ENCODE measurements at places on chromosomes 3 and 15.

DNA sequence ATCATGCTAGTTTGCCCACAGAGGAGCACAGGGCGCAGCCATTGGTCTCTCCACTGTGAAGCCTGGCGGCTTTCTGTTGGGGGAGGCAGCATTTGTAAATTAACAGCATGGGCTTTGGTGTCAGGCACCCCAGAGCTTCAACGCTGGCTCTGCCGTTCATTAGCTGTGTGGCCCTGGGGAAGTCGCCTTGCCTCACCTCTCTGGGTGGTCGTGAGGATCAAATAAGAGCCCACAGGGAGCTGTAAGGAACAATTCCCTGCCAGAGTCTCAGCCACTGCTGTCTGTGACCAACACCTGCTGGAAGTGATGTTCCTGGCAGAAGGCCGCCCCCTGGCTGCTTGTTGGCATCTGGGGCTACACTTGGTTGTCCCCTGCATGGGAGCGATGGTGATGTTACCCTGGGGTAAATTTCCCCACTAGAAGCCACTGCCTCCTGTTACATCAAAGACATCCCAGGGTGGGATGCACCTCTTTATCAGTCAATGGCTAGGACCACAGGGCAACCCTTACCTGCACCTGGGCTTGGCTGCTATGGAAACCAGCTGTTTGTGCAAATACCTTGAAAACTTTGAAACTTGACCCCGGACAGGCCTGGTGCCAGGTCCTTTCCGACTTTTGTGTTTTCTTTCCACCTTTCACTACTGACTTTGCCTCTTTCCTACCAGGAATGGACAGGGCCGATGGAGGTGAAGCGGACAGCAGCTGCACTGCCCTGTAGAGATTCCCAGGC lies 36.9 kb downstream of the DNASE1L3 start:
- no peak for DNase-seq

DNA sequence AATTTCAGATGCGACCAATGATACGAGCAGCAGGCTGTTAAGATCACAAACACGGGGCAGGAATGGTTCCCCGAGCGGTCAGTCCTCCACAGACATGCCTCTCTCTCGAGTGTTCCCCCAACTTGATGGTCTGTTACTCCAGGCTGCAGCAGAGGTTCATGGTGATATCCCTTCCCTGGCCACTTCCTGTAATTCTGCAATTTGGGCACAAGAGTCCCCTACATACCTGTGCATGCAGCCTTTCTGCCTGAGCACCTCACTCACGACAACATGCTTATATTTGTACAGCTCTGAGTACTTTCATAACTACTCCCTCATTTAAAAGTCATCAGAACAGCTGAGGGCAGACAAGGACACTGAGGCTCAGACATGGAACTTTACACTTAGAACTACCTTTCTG lies 408.1 kb upstream of the NR2F2 start:
- DNase-seq, result no peak

GRCh38 chr3:149414557-149415231 lies 37.2 kb upstream of the TM4SF1 start:
- DNase-seq, result peak; percentile 36

DNA sequence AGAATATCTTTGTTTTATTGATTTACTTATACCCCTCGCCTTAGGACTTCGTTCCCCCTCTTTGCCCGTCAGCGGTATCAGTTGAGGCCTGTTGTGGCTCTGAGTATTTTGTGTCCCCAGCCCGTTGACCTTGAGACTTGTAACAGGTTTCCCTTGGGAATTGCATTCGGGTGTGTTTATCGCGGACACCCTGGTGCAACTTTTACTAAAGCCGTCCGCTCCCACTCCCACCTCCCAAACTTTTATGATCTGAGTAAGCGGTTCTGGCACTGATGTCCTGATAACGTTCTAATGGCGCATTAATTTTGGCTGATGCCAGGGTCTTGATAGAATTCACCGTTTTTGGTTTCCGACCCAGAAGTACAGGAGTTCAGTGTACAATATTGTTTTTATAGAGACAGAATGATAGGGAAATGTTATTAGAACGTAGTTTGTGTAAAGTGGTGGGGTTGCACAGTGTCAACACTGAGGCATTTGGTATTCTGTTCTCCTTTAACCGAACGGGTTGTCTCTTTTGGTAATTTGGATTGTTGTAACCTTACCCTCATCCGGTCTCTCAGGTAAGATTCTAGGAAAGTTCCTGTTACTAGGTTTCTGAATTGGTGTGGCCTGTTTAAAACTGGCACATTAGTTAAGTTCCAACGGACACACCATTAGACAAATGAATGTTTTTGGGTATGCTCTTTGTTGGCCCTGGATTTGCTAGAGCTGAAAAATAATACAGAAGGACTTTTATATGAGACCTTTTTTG lies 47.8 kb downstream of the OIP5 start:
- DNase-seq, result peak; percentile 16

- DNase-seq, result peak; percentile 10
Measured at GRCh38 chr3:169390271-169390670, 273.2 kb downstream of the MECOM start.

GRCh38 chr3:56053727-56054126 lies 414.5 kb downstream of the ERC2 start:
- DNase-seq, result no peak

DNA sequence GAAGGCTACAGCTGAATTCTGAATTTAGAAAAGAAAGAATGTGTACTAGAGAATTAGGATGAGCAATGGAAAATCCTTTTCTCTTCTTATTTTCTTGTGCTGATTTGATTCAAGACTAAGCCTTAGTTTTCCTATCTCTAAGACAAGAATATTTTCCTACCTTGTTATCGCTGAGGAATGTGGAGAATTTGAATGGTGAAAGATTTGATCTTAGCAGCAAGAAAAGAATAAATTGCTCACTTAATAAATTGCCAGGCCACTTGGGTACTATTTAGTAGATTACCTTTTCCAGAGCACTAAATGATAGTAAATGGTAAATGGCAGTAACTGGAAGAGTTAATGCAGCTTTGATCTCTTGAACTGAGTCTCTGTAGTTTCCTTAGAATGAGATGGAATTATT lies 145.7 kb upstream of the MEIS2 start:
- peak; percentile 1 for DNase-seq

DNA sequence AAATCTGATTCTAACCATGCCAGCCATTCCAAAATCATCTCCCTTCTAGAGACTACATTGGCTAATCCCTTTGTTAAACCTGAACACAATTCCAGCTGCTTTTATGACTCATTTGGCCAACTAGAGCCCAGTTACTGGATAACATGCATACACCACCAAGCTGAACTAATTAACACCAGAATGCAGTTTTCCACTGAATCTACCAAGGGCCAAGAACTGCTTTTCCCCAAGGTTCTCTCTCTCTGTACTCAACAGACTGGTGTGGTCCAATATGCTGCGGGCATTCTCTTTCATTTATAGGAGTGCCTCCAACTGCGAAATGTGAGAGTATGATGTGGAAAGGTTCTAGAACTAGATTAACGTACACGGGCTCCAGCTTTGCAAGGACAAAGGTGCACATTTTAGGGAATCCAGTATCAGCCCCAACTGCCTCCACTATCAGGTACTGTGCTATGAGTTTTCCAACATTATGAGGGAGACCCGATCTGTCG lies 1.5 kb downstream of the CHSY1 start:
- peak; percentile 67 for DNase-seq

- no peak for DNase-seq
Measured at GRCh38 chr3:125148016-125148812, 64.3 kb downstream of the SLC12A8 start.

DNA sequence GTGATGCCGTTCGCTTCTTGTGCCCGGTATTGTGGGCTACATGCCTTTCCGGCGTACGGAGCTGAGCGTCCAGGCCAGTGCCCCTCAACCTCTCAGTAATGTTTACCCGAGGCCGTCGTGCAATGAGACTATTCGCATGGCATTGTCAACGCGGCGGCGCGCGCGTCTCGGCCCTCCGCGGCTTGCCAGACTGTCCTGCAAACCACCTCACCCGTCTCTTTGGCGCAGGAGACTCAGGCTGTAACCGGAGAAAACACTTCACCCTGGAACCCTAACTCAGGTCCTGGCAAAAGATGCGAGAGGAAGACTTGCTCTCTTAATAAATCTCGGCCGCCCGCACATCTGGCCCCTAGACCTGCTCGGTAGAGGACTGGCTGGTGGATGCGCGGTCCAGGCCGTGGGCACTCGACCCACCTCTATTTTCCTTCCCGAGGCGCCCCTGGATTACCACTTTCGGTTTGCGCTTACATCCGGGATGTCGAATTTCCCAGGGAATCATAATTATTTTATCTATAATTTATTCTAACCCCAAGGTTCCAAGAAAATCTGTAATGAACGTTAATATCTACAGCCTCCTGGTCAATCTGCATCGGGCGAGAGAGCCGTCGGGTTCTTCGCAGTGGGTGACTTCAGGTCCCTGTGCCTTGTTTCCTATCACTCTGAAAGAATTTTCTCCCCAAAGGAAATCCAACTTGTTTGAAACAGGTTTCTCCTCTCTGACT lies 71.8 kb upstream of the POLG start:
- DNase-seq, result no peak

DNA sequence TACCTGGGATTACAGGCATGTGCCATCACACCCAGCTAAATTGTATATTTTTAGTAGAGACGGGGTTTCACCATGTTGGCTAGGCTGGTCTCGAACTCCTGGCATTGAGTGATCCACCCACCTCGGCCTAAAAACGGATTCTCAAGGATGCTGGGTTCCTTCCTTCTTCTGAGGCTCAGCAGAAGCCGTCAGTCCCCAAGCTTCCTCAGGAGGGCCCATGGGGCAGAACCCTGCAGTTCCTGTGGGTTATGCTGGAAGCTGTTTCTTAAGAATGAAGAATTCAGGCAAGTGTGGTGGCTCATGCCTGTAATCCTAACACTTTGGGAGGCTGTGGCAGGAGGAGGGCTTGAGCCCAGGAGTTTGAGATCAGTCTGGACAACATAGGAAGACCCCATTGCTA lies 29.0 kb upstream of the ZNF710 start:
- DNase-seq, result no peak

DNA sequence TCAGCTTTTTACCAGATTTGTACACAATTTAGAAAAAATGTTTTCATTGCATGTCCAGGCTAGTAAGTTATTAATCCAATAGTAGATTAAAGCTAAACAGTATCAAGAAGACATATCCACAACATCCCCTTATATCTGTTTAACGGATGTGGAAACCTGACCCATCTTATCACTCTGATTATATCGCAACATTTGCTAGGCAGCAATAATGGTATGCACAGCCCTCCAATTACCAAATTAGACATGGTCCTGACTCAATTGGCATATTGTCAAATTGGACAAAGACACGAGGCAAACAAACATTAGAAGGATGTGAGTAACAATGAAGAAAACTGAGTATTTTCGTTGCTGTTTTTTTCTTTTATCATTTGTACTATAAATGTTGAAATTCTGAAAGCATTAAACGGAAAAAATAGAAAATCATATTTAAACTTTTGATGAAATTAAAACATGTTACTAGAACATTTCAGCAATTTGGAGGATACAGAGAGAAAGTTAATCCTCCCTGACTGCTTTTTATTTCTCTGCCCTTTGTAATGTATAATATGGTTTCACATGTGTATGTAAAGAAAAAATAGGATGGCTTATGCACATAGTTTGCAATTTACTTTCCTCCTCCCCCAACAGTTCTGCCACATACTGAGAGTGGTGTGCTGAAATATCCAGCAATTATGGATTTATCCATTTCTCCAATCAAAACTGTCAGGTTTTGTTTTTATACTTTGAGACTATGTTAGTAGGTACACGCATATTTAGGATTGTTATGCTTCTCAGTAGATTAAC lies 633.7 kb downstream of the ZIC1 start:
- DNase-seq, result peak; percentile 59

- no peak for DNase-seq
Measured at GRCh38 chr15:58506783-58507668, 75.2 kb downstream of the LIPC start.

DNA sequence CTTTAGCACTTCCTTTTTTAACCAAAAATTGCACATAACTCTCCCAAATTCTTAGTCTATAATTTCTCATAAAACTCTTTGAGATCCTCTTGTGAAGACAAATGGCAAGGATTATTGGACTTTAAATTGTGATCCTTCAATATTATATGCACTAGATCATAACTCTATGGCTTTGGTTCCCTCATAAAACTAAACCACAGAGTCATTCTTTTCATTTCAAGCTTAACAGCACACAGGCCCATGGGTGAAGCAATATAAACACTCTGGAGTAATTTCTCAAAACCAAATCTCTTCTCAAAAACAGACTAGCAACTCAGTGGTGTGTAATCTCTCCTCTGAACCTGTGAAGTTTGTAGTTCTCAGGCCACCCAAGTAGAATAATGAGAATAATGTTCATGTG lies 171.0 kb upstream of the NECTIN3 start:
- DNase-seq, result peak; percentile 82

DNA sequence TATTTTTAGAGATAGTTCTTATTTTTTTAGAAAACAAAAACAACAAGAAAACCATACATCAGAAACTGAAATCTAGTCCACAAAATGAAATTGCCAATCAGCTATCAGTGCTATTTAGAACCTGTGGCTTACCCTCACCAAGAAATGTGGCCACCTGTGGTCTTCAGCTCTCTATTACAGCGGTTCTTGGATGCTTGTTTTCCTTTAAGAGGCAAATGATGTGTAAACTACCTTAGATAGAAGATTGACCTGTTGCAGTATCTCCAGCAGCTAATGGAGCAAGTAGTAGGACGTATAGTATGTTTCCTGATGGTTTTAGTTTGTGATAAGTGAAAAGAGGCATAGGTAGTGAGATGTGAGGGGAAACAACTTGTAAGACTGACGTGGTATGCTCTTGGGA lies 21.2 kb downstream of the TFG start:
- DNase-seq, result no peak

- DNase-seq, result no peak
Measured at GRCh38 chr3:68088216-68088615, 433.8 kb upstream of the SUCLG2 start.

DNA sequence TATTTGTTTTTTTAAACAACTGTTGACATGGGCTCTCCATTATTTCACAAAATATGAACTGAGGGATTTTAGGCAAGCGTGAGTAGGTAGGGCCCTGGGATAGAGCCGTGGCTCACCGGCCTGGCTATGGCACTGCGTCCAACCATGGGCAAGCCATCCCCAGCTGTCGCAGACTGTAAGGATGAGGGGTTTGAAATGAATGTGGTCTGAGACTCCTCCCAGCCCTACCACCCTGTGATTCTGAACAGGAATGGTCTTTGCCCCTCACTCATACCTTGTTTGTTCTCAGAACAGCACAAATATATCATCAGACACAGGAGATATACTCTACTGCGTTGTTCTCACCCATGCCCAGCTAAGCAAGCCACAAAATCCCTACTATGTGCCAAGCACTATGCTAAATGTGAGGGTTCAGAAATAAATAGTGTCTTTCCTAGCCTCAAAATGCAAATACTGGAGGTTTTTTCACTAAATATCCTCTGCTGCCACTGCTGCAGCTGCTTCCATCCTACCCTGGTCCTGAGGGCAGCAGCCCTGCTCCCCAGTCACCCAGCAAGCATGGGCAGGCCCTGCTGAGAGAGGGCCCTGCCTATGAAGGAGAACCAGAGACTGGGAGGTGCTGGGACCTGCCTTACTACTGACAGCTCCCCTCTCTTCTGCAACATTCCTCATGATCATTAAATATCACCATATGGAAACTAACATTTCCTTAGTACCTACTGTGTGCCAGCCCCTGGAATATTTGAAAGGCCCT lies 102.8 kb downstream of the XXYLT1 start:
- no peak for DNase-seq

GRCh38 chr15:88898736-88899135 lies 3.4 kb upstream of the HAPLN3 start:
- DNase-seq, result no peak

GRCh38 chr3:194711913-194712312 lies 26.2 kb downstream of the FAM43A start:
- peak; percentile 99 for DNase-seq

Measured in iris pigment epithelial cell (primary cell).